AG04450 (cell line): ENCODE measurements at places on chromosomes 7 and 10. TPM values are rescaled to one million over a fixed set of nuclear protein-coding genes. Genes with fewer than 3 reads are reported as not detected.
A peak's percentile ranks its signal among the peaks of the same experiment; 100 is the strongest.

- no peak for DNase-seq
Observed at GRCh38 chr7:17939211-17939605, 1.1 kb downstream of the SNX13 start.

DNA sequence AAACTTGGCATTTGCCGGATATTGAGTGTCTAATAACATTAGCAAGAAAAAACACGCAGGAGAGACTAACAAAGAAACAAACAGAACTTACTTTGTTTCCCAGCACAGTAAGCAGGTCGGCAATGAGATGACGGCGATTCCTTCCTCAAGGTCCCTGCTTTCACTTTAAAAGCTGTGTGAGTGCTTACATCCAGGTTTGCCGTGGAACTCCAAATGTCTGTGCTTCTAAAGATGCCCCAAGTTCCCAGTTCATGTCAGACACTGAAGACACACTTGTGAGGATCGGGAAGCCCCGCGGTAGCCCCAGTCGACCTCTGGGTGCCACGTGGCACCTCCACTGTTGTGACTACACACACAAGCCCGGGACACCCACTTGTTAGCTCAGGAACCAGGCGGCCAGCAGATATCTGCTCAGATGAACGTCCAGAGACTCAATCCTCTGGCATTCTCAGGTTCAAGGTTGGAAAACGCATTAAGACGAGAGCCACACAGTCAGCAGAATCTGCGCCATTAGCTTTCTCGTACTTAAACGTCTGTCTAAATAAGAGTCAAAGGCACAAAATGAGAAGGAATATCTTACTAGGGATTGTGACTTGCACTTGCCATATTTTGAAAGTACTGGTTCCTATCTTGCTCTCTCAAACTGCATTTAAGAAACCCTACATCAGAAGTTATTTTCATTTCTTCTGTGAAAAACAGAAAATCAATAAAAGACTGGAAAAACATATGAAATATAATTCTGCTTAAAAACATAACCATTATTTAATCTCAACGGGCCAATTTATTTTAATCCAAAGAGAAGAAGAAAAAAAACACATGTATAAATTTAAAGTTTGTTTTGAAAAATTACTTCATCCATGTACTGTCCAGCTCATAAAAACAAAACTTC, 207.6 kb upstream of the KLF14 start:
- no peak for DNase-seq

DNA sequence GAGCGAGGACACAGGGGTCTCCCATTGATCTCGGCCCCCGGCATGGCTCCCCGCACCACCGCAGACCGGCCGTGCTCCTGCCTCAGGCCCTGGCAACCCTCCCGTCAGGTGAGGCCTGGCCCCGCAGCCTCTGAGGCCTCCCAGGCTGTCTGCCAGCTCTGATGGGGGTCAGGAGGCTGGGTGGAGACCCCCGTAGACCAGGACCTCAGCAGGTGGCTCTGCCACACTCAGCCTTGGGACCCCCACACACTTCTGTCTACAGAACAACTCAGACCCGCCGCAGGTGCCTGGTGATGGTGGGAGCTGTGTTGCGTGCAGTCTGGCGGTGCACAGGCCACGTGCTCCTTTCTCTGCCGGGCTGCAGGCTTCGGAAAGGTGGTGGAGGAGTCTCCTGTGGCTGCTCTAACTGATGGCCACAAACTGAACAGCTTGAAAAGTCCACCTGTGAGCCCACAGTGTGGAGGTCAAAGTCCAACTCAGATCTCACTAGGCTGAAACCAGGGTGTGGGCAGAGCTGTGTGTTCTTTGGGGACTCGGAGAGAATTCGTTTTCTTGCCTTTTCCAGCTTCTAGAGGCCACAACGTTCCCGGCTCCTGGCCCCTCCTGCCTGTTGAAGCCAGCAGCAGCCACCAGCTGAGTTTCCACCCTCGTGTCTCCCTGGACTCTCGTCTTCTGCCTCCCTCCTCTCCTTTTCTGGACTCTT, 62.5 kb downstream of the PWWP2B start:
- no peak for DNase-seq

DDC gene
- polyA plus RNA-seq, result not detected in 2 replicates

PLXDC2 gene
- polyA plus RNA-seq, result 8.9 and 10.4 TPM in 2 replicates

GRCh38 chr10:124003871-124004662, 89.3 kb downstream of the CHST15 start:
- DNase-seq, result no peak

CFAP46 gene
- 1.7 and 2.7 TPM in 2 replicates for polyA plus RNA-seq

- DNase-seq, result no peak
Observed at GRCh38 chr10:104577861-104578521, 63.1 kb upstream of the SORCS3 start.

PRXL2A gene
- 3.9 and 5.2 TPM in 2 replicates for polyA plus RNA-seq

- no peak for DNase-seq
Observed at GRCh38 chr10:89625041-89625765, 19.8 kb downstream of the PANK1 start.

DNA sequence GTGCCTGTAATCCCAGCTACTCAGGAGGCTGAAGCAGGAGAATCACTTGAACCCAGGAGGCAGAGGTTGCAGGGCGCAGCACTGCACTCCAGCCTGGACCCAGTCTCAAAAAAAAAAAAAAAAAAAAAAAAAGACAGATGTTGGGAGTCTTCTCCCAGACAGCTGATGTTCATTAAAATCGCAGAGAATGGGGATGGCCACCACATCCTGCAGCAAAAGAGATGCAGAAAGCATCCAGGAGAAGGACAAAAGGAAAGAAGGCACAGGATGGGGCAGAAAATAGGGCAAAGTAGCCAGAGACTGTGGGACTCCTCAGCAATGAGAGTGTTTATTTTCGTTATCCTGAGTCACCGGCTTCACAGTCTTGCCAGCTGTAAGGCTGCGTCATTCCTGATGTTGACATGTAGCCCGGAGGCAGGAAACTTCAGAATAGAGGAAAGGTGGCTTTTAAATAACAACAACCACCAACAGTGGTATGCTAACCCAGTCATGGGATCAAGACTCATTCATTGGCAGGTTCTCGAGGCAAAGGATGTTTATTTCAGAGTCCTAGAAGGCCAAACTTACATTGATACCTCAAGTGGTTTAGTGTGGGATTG, 149.5 kb upstream of the SVIL start:
- peak; percentile 99 for DNase-seq

DNA sequence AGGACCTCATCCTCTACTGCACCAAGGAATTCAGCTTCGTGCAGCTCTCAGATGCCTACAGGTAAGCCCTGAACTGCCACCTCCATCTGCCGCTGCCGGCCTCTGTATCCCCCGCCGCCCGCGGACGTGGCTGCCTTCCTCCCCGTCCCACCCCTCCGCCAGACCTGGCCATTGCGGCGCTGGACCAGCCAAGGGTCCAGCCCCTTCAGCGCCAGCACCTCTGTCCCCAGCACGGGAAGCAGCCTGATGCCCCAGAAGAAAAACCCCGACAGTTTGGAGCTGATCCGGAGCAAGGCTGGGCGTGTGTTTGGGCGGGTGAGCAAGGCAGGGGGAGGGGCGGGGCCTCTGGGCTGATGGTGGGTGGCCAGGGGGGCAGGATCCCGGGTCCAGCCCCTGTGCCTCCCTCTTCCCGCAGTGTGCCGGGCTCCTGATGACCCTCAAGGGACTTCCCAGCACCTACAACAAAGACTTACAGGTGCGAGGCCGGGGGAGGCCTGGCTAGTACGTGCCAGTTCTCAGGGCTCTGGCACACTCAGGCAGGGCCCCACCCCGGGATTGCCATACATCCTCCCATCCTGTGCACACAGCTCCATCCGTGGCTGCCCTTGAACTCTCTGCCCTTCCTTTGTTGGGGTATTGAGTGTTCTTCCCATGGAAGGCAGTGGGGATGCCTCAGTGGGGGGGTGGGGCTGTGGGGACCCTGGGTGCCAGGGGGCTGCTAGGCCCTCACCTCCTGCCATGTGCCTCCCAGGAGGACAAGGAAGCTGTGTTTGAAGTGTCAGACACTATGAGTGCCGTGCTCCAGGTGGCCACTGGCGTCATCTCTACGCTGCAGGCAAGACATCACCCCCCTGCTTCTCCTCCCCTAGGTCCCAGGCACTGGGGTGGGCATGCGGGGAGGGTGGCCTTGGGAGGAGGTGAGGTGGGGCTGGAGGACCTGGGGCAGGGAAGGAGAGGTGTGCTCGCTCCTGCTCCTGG, 13.5 kb downstream of the ASL start:
- no peak for DNase-seq

AUTS2 gene
- polyA plus RNA-seq, result 1.5 and 2.0 TPM in 2 replicates

PCBD1 gene
- 41.3 and 47.1 TPM in 2 replicates for polyA plus RNA-seq

DNA sequence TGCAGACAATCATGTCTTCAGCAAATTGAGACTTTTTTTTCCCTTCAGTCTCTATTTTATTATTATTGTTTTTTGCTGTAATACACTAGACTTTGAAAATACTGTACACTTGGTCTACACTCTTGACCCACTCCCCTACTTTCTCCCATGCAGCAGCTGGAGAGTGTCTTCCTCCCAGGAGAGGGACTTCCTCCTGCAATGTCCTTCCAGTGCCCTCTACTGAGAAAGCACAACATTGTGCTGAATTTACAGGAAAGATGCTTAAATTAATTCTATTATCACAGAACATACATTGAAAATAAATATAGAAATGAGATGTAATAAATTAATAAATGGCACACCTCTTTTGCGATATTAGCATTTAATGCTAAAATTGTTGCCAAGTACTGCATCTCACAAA, 411.3 kb downstream of the CCSER2 start:
- no peak for DNase-seq

GRCh38 chr10:102118867-102119266, 1.3 kb downstream of the LDB1 start:
- no peak for DNase-seq

- no peak for DNase-seq
Observed at GRCh38 chr7:90736968-90737939, 141.1 kb downstream of the CDK14 start.

- no peak for DNase-seq
Observed at GRCh38 chr7:132134814-132135445, 441.3 kb downstream of the PLXNA4 start.

FAM25A gene
- not detected in 2 replicates for polyA plus RNA-seq

DNA sequence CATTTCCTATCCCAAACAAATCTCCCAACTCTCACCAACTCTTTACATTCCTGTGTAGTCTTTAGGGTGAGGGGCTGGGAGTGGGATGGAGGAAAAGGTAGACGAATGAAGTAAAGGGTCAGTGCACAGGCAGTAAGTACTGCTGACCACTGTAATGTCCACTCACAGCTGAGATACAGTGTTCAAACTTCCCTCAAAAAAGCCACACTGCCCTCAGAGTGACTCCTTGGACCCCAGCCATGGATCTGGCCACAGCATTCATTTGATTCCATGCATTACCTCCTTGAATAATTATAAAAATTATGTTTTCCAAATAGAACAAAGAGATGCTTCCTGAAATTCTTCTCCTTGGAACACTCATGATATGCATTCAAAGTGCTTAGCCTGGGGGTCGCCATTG, 19.8 kb upstream of the HIPK2 start:
- no peak for DNase-seq

GRCh38 chr10:21456160-21456559, 69.3 kb downstream of the SKIDA1 start:
- no peak for DNase-seq

GRCh38 chr10:69831231-69831855, 29.6 kb downstream of the COL13A1 start:
- DNase-seq, result no peak

DNA sequence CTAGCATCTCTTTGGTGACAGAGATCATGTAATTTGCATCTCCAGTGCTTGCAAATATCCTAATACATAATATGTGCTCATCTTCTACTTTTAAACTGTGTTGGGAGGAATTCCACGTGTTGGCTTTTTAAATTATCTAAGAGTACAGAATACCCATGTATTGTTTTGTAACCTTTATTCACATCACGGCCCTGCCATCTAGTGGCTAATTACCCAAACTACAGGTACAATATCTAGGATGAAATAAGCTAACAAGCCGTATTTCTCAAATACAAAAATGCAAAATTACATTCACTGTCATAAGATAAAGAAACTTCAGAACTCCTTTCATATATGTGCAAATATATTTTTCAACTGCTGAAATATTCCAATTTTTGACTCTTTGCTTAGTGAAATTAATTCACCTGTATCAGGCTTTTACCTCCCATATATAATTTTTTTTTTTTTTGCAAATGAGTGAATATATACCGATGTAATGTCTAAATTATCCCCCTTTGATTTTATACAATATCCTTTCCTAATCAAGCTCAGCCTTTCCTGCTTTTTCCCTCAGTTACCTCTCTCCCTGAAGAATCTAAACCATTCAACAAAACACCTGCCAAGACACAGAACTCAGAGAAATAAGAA, 30.3 kb upstream of the LSM8 start:
- DNase-seq, result no peak

- DNase-seq, result no peak
Observed at GRCh38 chr7:110027385-110027784, 1063.5 kb upstream of the LRRN3 start.

DNA sequence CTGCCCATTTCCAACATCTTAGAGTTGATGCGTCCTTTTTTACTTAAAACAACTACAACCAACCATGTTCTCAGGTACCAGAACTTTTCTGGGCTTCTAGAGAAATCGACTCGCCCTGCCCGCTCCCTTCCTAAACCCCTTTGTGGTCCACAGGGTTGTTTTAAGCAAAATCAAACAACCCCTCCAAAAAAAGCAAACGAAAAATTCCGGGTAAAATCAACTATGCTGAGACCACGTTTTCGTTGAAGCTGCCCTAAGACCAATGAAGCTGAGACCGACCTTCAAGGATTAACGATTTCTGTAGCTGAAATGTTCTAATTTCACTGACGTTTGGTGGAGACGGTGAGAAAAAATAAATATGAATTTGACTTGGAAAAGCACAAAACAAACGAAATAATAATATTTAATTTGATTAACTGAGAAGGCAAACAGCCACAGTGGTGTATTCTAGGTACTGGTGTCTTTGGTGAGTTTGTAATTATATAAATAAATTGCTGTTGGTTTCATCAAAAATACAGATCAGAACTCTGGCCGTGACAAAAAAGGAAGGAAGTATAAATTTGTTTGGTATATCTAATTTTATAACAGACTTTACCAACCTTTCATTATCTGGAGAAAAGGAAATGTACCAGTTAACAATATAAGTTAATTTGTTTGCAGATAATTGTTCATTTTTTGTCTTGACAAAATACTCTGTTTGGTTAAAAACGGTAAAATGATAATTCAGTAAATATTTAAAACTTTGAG, 4.7 kb upstream of the IGF2BP3 start:
- no peak for DNase-seq

DNA sequence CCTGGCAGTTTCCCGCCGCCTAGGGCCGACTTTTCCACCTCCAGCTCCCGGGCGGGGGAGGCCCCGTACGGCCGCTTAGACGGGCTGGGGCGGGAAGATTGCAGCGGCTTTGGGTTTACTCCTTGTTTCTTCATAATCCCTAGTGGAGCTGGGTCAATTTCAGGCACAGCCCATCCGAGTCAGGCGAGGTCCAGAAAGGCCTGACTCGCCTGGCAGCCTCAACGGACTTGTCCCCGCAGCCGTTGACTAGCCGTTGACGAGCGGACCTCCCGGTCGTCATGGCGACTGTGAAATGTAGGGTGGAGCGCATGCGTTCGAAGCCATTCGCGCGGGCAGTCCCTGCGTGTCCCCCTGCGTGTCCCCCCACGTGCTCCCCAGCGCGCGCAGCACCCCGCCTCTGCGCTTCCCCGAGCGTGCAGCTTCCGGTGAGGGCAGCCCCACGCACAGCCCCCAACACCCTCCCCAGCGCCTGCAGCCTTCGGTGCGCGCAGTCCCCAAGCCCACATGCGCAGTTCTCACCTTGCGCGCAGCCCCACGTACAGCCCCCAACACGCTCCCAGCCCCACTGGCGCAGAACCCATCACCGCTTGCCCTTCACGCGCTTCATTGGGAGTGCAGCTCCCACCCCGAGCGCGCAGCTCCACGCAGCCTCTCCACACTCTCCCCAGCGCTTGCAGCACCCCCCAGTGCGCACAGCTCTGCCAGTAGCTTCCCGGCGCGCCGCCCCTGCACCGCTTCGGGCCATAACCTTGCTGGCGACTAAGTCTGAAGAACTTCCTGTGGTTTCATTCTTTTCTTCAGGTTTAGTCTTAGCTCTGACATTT, 67.8 kb downstream of the TBX20 start:
- DNase-seq, result no peak

SLC18A3 gene
- polyA plus RNA-seq, result not detected in 2 replicates
